Stimulated activated naive CD8-positive, alpha-beta T cell treated with anti-CD3 and anti-CD28 coated beads, Interleukin-15, Interleukin-2, amounts not matched to agents 100 U/mL and 50 U/mL, for 24 hours (primary cell): ENCODE measurements at places on chromosomes 6 and 20.

DNA sequence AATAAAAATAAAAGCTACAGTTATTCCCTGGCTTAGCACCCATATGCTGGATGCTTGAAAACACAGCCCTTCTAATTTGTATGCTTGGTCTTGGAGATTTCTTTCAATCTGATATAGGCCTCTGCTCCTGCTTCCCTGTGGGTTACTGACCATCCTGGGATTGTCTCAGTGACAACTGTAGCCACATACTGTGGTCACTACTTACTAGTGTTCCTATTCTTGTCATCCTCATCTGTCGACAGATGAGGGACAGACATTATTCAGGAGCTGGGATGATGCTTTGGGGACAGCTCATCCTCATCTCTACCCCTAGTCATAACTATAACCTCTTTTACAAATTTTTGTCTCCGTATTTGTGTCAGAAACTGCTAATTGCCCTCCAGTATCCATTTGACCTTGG is 388.9 kb upstream of the MAP3K7 start:
- DNase-seq = no peak

- no peak for DNase-seq
These were observed 38.4 kb downstream of the RRBP1 start for GRCh38 chr20:17643531-17644188.

- DNase-seq = no peak
These were observed 291.0 kb upstream of the SULF2 start for GRCh38 chr20:48076247-48076646.

GRCh38 chr6:156688620-156688971 is 88.6 kb upstream of the ARID1B start:
- no peak for DNase-seq

GRCh38 chr20:45452772-45453691 is 16.5 kb upstream of the WFDC2 start:
- DNase-seq = no peak

DNA sequence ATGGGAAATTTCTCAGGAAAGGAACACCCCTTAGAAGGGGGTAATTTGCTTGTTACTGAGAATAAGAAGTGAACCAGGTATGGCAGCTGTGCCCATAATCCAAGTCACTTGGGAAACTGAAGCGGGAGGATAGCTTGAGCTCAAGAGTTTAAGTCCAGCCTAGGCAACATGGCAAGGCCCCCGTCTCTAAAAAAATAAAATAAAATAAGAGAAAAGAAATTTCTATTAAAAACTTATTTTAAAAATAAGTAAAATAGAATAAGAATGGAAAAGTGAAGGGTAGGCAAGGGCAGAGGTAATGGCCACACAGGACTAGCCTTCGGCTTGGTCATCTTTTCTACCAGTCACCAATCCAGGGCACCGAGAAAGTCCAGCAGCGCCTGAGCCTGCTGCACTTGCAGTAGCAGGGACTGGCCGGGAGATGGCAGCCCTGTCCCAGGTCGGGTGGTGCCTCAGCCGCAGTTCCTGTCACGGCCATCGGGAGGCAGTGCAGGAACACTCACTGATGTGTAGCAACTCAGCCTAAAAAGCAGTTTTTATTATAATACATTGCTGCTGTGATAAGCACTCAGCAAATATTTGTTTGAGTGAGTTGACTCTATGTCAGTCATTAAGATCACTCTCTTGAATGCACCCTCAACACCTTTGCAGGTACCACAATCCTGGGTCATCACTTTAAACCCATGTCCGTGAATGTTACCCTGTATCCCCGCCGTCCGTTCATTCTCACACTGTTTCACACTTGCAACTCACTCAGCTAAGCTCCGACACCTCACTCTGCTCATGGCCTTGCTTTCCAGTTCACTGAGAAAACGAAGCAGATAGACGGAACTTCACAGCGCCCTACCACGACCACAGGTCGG is 23.2 kb upstream of the GCM1 start:
- peak; percentile 93 for DNase-seq

DNA sequence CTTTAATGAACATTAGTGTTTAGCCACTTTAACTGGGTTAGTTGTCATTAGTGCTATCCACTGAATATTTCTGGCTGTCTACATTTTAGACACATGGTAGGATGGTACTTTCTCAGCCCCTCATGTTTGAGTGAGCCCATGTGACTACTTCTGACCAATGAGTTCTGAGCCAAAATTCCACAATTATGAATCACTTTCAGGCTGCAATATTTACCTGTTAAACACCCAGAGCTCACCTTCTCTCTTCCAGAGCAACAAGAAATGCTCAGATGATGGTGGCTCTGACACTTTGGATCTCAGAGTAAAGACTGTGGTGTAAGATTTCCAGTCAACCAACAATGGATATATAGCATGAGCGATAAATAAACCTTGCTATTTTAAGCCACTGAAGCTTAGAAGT is 24.8 kb downstream of the SPACA1 start:
- DNase-seq = no peak

DNA sequence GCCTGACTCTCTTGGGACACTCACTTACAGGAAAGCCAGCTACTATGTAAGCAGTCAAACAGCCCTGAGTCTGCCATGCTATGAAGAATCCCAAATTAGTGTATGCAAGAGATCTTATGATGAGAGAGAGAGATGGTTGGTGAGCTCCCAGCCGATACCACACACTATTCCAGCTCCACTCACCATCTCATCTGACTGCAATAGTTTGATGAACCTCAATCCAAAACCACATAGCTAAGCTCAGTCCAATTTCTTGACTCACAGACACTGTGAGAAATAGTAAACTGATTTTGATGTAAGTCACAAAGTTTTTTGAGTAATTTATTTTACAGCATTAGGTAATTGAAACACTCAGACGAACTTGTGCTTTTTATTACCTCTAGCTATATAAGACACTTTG is 441.4 kb downstream of the COL12A1 start:
- DNase-seq = no peak

DNA sequence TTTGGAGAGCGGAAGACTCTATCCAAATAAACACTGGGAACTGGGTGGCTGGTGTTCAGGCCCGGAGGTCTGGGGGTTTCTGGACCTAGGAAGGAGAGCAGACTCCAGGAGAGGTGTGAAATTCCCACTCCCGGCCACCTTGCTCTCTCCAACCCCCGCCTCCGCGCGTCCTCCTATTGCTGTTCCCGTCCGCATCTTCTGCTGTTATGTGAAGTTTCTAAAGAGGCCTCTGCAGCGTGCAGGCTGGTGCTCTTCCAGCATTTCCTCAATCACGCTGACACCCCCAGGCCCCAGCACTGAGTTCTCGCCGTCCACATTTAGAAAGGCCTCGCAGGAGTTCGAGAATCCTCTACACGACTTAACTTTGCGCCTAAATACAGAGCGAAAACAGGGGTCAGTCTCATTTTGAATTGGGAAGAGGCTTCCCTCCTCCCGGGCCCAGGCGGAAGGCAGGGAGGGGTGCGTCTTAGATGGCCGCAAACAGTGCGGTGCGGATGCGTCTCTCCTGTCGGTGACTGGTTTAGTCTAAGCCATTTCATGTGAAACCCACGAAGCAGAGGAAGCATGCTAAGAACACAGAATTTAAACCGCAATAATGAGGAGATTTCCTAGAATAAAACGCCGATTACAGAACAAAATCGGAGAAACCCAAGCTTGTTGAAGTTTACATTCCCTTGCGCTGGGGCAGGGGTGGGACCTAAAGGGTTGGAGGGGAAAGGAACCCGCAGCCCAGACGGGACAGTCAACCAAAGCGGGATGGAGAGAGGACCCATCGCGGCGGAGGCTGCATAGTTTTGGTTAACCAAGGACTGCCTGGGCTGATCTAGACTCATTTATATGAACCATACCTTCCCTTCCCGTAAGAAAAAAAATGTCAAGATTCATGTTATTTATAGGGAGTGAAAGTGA is 4.0 kb upstream of the FOXF2 start:
- DNase-seq = no peak

- DNase-seq = no peak
These were observed 373.8 kb upstream of the JAG1 start for GRCh38 chr20:11047559-11047958.
